A172 (cell line): ENCODE measurements at places on chromosomes 4 and X. TPM values are rescaled to one million over a fixed set of nuclear protein-coding genes. Genes with fewer than 3 reads are reported as not detected.

DNA sequence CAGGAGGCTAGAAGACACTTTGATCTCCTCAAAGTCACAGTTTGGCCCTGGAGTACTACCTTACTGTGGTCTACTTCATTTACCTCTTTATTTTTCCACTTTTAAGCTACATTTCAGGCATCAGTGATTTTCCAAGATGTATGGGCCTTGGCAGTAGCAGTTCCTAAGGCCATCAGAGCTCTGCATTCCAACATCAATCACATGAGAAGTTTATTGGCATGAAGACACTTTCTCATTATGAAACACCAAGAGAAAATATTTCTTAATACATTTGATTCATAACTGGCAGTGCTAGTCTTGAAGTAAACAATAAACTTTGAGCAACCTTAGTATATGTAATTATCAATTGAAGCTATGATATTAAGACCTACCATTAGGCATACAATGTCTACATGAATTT lies 178.1 kb downstream of the IL15 start:
- DNase-seq = no peak

GRCh38 chrX:41334363-41335197 lies 618 bp downstream of the DDX3X start:
- DNase-seq = peak; percentile 69

DNA sequence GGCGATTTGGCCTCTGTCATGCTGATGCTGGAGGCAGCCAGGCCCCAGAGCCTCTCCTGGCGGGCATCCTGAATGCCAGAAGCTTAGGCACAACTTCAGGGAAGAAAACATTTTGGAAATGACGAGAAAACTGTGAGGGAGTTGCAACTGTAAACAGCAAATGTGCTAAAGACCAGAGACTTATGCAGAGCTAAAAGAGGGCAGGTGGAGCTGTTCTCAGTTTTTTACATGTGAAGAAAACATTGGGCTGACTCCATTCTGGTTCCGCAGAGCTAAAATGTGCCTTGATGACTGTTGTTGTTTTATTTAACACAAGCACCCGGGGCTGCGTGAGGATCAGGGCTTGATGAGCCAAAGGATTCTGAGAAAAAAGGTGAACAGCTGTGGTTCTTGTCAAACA lies 10.8 kb upstream of the ARX start:
- DNase-seq = no peak

DNA sequence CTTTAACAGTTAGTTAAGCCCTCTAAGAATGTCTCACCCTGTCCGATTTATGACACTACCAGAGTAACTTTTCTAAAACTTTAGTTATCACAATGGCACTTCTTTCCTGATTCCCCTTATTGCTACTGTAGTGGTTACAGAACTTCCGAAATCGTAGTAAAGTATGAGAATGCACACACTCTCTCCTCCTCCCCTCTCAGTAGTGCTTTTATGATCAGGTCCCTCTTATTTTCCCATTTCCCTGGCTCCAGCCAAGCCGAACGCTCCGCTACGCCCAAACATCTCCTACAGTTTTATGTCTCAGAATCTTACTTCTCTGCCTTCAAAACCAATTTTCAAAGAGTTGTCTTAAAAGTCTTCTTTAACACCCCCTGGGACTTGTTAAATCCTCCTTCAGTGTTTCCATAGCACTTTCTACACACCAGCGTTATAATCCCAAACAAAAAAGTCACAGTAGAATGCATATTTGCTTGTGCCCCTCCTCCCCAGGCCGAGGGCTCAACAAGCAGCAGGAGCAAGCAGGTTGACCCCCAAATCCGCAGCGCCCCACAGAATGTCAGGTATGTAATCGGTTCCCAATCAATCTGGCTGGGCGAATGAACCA lies 671 bp downstream of the HPF1 start:
- DNase-seq = no peak

- DNase-seq = no peak
These were observed 13.0 kb upstream of the SLC10A4 start for GRCh38 chr4:48470137-48470536.

DNA sequence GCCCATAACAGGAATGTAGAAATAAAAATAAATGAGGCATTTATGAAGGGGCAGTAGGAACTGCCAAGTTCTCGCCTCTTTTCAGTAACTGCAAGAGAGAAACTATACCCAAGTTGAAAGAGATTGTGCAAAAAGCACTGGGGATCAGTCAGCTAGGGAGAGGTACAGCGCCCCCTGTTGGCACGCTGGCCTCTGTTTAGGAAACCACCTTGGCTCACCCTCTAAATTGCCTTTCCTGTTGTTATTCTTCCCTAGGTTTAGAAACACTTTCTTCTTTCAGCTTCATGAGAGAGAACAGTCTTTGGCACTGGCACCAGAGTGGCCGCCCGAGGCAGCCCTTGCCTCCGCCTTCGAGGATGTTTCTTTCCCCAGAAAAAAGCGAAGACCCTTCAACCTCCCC lies 348.5 kb downstream of the MID1IP1 start:
- peak; percentile 8 for DNase-seq

GRCh38 chr4:8594097-8595038 lies 1.8 kb downstream of the CPZ start:
- DNase-seq = peak; percentile 74

DNA sequence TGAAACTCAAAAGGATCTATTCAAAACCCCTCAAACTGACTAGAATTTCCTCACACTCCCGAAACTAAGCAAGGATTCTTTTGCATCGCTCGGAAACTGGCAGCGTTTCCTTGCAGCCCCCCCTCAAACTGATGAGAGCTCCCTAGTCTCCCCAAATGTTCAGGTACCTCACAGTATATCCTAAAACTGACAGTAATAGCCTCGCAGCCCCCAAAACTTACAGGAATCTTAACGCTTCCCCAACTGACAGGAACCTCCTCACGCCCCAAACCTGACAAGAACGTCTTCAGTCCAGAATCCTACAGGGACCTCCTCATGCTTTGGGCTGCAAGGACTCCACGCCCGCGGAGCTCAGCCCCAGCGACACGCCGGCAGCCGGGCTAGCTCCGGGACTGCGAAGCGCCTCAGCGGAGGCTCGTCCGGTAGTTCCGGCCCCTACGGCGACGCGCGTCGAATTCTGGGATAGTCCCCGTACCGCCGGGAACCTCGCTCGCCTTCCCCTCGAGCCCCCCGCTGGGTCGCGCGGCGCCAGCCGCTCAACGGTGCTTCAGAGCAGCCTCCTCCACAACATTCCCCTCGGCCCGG lies 640 bp downstream of the PHF8 start:
- no peak for DNase-seq

FOXR2 gene
- 0.07 TPM in 1 of 2 replicates, not detected in the other for total RNA-seq

IL3RA gene
- not detected in 2 replicates for total RNA-seq
